Activated CD4-positive, alpha-beta T cell treated with anti-CD3 and anti-CD28 coated beads for 48 hours (primary cell): ENCODE measurements at places on chromosomes 7 and 10.

DNA sequence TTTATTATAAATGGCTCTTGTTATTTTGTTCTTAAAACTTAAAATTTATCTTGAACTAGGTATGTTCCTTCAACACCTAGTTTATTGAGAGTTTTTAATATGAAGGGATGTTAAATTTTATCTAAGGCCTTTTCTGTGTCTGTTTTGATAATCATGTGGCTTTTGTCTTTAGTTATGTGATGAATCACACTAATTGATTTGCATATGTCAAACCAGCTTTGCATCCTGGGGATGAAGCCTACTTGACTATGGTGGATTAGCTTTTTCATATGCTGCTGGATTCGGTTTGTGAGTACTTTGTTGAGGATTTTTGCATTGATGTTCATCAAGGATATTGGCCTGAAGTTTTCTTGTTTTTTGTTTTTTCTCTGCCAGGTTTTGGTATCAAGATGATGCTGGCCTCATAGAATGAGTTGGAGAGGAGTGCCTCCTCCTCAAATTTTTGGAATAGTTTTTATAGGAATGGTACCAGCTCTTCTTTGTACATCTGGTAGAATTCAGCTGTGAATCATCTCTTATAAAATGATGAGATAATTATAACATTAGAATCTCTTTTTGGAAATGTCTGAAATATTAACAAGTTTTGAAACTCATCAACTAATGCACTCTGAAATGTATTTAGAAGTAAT lies 78.7 kb upstream of the AGR3 start:
- no peak for DNase-seq

GRCh38 chr10:109956454-109957091 lies 33.3 kb upstream of the XPNPEP1 start:
- DNase-seq: peak; percentile 43

DNA sequence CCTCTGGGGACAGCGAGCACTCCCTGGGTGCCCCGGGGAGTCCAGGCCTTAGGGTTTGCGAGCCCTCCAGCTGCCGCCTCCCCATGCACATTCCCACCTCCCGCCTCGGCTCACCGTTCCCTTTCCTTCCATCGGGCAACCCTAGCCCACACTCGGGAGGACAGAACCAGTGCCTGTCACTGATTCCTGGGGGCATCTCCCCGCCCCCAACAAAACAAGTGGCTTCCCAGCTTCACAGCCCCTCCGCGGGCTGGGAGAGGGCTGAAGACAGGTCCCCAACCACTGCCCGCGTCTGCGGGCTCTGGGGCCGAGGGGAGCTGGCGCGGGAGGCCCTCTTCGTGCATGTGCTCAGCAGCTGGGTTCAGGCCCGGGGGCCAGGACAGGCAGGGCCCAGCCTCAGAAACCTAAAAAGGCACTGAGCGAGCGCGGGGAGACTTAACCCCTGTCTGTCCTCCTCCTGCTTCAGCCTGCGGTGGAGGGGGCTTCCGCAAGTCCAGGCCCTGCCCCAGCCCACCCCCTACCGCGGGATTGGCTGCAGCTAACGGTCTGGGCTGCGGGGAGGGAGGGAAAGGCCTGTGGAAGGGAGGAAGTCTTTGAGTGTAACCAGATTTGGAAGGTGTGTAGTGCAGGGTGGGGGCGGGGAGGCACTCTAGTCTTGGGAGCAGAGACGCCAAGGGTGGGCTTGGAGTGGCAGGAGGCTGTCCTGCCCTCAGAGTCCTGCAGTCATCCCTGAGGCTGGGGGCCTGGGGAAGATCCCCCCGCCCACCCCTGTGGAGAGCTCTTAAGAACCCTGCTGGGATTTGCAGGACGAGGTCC lies 1.2 kb downstream of the FLNC start:
- no peak for DNase-seq

GRCh38 chr10:86200269-86200668 lies 166.3 kb downstream of the GRID1 start:
- DNase-seq: no peak

GRCh38 chr10:124745673-124746072 lies 1.5 kb upstream of the FAM53B start:
- no peak for DNase-seq

DNA sequence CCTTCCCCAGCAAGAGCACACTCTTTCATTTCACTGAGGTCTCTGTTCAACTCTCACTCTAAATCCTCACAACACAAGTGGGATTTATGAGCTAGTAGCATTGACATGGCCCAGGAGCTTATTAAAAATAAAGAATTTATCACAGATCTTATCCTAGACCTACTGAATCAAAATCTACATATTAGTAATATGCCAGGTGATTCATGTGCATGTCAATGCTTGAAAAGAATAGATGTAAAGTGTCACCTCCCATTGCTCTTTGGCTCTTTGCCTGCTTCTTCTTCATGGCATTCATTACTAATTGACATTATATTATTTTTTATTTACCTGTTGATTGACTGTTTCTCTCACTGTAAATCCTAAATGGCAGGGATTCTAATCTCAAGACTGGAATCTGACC lies 459.2 kb upstream of the LRRTM3 start:
- no peak for DNase-seq

DNA sequence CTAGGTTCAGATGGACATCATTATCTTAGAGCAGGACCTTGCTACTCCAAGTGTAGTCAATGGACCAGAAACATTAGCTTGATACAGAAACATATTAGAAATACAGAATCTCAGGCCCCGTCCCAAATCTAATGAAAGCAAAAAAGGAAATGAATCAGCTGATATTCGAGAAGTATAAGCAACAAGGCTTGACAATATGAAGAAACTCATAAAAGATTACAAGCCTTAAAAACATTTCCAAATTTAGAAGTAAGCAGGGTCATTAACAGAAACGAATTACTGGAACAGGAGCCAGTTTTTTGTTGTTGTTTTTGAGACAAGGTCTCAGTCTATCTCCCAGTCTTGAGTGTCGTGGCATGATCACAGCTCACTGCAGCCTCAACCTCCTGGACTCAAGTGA lies 40.5 kb upstream of the GSAP start:
- DNase-seq: no peak

DNA sequence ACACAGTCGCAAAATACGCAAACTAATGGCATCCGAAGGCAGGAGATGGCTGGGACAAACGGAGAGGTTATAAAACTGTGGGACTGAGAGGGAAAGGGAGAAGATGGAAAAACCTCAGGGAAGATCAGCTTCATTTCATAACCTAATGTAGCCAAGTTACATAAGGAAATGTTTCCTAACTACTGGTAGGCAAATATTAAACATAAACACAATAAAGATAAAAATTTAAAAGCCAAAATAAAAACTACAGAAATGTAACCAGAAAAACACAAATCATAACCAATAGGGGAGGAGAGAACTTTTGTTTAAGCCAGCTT lies 13.1 kb upstream of the MNX1 start:
- DNase-seq: no peak

DNA sequence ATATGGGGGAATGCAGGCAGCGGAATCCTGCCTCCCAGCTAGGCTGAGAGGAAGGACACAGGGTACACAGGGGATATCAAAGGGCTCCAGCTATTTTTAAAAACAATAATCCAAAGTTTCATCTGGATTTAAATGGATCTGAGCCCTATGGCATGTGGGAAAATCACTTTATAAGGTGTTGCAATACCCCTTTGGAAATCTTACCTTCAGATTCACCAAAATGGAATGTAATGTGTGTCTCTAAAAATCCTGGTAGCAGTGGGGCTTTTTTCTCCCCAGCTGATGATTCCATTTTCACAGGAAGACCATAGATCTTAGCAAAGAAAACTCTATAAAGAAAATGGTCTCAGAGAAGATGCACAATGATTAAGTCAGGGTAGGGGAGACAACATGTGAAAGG lies 722.2 kb downstream of the PARD3 start:
- DNase-seq: no peak

DNA sequence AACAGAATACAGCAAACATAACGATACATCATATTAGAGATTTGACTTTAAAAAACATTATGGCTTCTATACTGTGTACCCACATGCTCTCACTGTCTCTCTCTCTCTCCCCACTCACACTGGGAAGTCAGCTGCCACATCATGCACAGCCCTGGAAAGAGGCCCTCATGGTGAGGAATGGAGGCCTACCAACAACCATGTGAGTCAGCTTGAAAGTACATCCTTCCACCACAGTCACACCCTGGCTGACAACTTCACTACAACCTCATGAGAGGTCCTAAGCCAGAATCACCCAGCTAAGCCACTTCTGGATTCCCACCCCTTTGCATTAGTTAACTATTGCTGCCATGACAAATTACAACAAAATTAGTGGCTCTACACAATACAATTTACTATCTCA lies 23.3 kb upstream of the GPR22 start:
- peak; percentile 41 for DNase-seq

- DNase-seq: no peak
Observed at GRCh38 chr10:52300599-52301277, 13.3 kb upstream of the DKK1 start.

DNA sequence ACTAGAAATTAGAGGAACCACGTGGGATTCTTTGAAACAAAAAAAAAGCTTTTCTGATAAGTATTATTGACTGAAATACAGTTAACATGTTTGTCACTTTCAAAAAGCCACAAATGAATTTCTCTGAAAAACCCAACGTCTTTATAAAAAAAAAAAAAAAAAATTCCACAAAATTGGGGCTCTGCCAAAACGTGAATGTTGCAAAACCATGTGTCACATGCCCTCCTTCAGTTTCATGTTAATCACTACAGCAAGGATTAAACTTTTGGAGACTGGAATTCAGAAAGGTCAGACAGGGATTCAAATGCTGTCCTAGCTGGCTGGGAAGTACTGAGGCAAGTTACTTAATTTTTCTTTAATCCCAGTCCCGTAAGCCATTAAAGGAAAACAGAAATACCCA lies 278.0 kb upstream of the KLF14 start:
- no peak for DNase-seq

DNA sequence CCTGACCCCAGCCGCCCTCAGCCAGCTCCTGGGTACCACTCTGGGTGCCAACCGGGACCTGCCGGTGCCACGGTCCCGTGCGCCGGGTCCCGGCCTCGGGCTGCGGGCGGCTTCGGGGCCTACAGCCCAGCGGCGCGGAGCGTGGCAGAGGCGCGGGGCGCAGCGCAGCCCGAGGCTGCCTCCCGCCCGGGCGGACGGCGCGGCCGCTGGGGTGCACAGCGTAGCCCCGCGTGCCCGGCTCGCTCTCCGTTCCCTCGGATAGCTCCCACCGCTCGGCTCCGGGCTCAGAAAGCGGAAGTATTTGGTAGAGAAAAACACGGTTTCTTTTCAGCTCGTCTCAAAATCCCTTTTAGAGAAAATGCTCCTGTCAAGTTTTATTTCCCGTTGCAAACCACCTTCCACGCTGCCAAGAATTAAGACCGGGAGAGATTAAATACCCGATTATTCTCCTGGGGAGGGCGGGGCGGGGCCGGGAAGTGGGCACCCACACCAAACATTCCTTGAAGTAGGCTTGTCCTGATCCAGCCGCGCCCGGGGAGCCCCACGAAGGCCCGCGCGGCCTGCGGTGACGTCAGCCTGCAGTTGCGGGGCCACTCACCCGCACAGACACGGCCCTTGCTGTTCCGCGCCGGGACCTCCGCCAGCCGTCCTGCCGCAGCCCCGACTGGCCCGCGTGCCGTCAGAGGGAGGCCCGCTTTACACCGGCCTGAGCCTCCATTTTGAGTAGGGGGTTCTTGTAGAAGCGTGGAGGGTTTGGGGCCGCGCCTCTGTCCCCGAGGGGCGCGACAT lies 7.2 kb downstream of the HOXA13 start:
- DNase-seq: no peak

GRCh38 chr7:21923658-21924057 lies 22.0 kb downstream of the CDCA7L start:
- DNase-seq: no peak
